Lower leg skin (tissue), 4 donors: ENCODE measurements at places on chromosomes 7 and 10. TPM values are rescaled to one million over a fixed set of nuclear protein-coding genes. Genes with fewer than 3 reads are reported as not detected.

ALDH18A1 gene
- total RNA-seq, result 29.4 TPM

CPA2 gene
- total RNA-seq, result 0.16 TPM

PTPRN2 gene
- total RNA-seq, result 1.6 TPM

RASA4B gene
- total RNA-seq, result 23.1 TPM

SLIT1 gene
- total RNA-seq, result not detected

FAM13C gene
- total RNA-seq, result 12.2 TPM

PGAM2 gene
- total RNA-seq, result 0.75 TPM

FASTK gene
- 80.7 TPM for total RNA-seq
